NCI-H1694 treated with DMSO at 0.1 percent for 48 hours (cell line): ENCODE measurements at places on chromosomes 6 and 20.

DNA sequence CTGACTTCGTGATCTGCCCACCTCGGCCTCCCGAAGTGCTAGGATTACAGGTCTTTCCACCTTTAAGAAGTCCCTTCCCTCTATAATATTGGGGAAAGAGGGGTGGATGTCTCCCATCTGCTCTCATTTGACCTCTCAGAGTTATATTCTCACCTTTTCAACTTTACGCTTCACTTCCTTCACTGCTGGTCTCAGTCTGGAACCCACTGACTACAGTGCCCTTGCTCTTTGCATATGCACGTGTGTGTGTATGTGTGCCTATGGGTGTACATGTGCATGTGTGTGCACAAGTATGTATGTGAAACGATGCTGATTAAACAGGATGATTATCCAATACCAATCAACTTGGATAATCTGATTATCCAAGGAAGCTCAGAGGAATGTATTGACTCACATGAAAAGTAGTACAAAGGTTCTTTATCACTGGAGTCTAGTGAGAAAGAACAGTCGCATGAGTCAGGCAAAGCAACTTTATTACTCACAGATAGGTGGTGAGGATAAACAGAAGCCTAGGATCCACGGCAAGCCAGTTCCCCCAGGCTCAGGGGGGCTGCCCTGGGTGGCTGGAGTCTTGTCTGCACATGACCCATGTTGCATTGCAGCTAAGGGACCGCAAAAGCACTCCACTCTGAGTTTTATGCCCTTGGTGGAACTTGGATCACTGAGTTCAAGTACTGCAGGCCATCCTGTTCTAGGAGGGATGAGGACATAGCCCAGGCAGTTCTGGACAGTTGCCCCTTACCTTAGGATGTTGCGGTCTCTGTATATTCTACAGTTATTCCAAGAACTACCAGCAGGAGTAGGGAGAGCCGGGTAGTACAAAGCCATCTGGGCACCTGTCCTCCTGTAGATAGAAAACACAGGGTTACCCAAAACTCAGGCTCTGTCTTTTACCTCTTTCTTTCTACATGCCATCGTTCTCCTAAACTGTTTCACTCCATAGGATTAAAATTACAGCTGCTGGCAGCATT is 50.9 kb downstream of the SNRNP48 start:
- no peak for DNase-seq

DNA sequence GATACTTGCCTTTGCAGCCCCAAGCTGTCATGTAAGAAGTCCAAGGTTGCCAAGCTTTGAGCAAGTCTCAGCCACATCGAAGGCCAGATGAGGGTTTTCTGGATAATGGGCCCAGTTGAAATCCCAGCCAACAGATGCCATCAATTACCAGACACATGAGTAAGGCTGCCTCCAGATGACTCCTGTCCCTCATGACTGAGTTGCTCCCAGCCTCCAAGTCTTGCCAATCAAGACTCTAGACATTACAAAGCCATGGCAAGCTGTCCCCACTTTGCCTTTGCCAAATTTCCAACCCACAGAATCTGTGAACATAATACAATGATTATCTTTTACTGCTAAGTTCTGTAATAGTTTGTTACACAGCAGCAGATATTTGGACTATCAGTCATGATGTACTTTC is 76.8 kb upstream of the ARMC2 start:
- no peak for DNase-seq

GRCh38 chr20:60011512-60012507 is 53.6 kb downstream of the CDH26 start:
- no peak for DNase-seq

DNA sequence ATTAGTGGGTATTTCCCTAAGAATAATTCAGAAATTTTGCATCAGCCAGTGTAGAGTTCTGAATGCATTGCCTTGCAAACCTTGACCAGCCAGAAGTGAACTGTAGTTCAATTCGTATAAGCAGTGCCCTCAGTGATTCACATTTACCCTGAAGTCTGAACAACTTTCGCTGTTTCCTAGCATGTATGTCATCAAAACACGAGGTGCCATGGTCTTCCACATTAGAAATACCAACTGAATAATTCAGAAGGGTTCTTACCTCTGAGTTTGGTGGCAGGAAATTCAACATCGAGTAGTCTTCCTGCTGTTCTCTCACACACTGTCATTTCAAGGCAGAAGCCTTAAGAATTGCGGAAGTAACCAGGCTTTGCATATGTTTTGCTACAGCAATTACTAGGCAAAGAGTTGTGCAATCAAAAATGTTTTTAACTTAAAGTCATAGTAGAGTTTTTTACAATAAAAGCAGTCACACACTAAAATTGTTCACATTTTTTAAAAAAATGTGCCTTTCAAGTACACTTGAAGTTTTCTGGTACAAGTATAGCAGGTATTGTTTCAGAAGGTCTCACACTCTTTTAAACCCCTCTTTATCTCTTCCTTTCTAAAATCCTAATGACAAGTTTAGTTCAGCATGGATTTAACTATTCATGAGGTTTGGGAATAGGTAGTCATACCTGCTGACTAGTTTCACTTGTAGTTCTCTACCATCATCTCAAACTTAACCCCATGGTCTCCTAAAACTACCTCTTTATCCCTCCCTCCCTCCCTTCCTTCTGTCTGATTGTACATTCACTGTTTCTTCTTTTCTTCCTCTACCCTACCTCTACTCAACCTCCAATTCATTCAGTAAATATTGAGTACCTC is 118.3 kb downstream of the STXBP5 start:
- DNase-seq, result no peak

DNA sequence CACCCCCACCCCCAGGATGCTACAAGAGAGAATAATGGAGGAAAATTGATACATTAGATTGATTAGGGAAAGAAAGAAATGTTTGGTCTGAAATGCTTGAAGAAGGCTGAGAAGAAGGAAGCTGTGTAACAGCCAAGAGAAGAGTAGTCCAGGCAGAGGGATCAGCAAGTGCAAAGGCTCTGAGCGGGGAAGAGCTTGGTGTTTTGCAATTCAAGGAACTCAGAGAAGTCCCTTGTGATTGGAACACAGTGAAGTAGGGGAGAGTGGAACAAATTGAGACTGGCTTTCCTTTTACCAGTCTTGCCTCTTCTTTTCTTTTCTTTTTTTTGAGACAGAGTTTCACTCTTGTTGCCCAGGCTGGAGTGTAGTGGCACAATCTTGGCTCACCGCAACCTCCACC is 76.6 kb upstream of the CHD6 start:
- DNase-seq, result peak; percentile 2

- DNase-seq, result no peak
Measured at GRCh38 chr6:32922083-32922482, 18.7 kb downstream of the HLA-DMB start.

DNA sequence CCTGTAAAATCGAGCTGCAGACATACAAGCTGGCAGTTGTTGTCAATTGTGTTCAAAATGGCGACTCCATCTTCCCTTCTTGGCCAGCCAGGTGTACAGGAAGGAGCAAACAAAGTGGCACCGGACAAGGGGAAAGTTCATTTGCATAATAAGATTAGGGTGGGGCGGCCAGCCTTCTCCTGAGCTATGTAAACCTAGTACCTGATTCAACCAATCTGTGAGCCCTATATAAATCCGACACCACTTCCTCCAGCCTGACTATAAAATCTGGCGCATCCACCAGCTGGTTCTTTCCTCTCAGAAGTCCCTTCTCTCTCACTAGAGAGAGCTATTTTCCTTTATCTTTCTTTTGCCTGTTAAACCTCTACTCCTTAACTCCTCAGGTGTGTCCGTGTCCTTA is 8.1 kb upstream of the HBS1L start:
- no peak for DNase-seq

- DNase-seq, result no peak
Measured at GRCh38 chr20:21308340-21308739, 5.2 kb downstream of the XRN2 start.

DNA sequence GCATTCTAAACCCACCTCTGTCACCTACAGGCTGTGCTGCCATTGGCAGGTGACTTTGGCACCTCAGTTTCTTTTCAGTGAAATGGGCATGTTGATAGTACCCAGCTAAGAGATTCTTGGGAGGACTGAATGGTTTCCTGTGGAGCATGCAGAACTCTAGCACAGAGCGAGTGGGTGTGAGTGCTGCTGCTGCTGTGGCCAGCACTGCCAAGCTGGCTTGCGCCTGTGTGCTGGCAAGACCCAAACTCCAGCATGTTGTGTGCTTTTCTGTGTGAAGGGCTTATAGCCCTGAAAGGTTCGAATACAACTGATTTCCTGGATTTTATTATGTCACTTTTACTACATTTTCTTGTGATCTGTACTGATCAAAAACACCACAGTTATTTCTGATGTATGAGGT is 78.1 kb upstream of the KIF25 start:
- DNase-seq, result no peak

GRCh38 chr6:82441047-82441855 is 77.6 kb downstream of the TPBG start:
- DNase-seq, result no peak

- DNase-seq, result no peak
Measured at GRCh38 chr6:143961066-143961465, 47.0 kb downstream of the PLAGL1 start.

DNA sequence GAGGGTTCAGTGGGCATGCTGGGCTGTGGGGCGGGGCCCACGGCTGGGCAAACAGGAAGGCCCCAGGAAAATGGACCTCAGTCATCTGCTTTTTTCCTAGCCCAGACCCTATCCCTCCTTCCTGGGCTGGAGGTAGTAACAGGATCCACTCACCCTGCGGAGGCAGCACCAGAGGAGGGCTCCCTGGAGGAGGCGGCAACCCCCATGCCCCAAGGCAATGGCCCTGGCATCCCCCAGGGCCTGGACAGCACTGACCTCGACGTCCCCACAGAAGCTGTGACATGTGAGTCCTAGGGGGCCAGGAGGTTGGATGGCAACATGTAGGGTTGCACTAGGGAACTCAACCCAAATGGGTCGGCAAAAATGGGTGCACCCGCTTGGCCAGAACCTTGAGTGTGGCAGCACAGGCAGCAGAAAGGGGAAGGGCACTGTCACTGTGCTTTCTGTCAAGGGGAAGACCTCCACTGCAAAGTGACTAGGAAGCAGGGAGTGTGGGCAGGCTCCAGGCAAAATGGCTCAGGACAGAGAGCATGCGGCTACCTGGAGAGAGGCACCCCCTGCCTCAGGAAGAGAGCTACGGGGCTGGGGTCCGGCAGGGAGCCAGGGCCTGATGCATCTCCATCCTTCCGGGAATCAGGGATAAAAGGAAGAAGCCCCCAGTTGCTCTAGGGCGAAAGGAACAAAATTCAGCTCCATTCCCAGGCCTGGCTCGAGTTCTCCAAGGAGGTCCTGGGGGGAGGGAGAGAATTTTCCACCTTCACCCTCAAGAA is 7.9 kb downstream of the MDFI start:
- DNase-seq, result no peak

GRCh38 chr6:117142995-117143394 is 122.4 kb upstream of the VGLL2 start:
- DNase-seq, result no peak

DNA sequence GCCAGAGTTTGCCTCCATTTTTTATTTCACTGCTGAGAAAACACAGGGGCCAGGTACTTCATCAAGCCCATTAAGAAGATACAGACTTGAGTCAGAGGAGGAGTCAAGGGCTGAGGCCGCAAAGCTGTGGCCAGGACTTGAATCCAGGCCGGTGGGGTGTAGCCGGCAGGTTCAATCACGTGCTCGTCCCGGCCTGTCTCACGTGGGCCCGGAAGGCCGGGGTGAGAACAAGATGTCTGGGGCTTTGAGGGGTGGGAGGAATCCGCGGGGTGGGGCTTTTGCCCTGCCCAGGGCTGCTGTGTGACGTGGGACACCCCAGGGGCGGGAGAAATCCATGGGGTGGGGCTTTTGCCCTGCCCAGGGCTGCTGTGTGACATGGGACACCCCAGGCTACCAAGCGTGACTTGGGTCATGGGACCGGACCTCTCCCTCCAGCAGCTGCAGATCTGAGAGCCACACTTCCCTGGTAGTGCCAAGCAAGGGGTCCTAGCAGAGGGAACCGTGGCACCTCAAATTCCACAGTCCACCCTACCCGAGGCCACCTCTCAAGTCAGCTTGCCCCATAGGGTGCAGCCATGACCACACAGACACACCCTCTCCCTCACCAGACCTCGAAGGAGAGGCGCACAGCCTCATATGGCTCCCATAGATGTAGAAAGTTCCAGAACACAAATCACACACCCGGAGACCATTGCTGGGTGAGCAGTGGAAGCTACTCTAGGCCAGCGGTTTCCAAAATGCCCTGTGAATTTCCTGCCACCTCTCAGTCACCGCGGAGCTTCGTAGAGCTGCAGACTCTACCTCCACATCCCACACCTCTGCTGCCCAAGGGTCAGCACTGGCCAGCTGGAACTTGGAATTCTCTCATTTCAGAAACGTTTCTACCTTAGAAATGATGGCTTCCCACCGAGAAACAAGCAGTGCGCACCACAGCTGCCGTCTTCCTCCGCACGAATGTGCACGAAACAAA is 156.1 kb downstream of the DLL1 start:
- no peak for DNase-seq

- no peak for DNase-seq
Measured at GRCh38 chr20:3993109-3993508, 22.2 kb downstream of the RNF24 start.

DNA sequence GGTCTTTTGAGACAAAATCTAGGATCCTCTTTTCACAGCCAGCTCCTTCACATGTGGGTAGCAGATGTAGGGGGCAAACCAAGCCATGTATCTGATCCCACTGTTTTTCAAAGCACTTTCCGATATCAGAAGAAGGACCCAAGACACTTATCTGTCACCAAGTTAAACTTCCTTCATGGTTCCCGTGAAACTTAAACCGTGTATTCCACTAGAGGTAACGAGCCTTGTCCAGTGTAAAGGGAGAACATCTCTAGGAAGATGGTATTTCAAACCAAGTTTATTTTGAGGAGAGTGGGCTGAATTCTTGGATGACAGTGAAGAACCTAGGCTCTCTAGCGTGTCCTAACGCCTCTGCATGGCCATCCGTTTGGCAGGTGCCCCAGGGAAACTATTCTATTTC is 76.3 kb downstream of the BCAS1 start:
- DNase-seq, result no peak

- no peak for DNase-seq
Measured at GRCh38 chr6:117270843-117271507, 5.6 kb downstream of the VGLL2 start.

- peak; percentile 30 for DNase-seq
Measured at GRCh38 chr6:135506270-135506997, 8.9 kb upstream of the AHI1 start.

DNA sequence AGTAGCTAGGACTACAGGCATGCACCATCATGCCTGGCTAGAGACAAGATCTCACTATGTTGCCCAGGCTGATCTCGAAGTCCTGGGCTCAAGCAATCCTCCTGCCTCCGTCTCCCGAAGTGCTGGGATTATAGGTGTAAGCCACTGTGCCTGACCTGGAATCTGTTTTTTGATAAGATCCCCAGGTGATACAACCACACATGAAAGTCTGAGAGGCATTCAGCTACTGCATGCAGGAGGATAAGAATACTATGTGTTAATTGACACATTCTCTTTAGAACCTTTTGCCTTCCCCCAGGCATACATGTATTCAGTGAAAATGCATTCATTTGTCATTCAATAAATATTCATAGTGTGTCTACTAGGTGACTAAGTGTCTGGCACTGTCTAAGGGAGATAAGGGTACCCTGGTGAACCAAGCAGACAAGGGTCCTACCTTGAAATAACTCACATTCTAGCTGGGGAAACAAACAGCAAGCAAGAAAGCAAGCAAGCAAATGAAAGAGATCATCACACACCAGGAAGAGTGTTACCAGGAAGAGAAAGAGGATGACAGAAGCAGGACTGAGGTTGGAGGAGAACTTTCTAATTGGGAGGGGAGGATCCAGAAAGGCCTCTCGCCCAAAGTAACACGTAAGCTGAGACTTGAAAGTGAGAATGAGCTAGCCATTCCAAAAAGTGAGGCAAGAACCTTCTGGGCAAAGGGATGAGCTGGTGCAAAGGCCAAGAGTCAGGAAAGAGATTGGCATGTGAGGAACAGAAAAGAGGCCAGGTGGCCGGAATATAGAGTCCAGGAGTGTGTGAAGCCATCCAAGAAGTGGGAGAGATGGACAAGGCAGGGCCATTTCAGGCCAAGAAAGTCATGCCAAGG is 6.5 kb downstream of the GFOD1 start:
- DNase-seq, result no peak
